Activated T-cell treated with anti-CD3 and anti-CD28 coated beads, Interleukin-2, amount 50 U/mL, for 72 hours (primary cell): ENCODE measurements at places on chromosomes 6 and 20. TPM values are rescaled to one million over a fixed set of nuclear protein-coding genes. Genes with fewer than 3 reads are reported as not detected.

DNA sequence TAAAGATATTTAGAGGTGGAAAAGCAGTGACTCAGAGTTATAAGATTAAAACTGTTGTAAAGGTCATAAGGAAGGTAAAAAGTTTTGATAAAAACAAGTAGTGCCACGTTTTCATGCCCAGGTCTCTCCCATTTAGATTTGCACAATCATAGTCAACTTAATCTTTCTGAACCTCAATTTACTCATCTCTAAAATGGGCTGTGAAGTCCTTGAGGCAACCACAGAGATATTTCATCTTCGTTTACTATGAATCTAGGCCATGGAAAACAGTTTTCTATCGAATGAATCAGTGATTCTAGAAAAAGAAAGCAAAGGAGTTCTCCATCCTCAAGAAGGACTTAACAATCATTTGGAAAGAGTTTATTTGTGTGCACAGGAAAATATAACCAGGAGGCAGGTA, 190.2 kb downstream of the EDN1 start:
- DNase-seq: no peak

GRCh38 chr6:21103626-21104224, 489.8 kb upstream of the SOX4 start:
- DNase-seq: no peak

- DNase-seq: no peak
Observed at GRCh38 chr6:290111-290922, 2.0 kb upstream of the DUSP22 start.

GRCh38 chr20:32362901-32363364, 4.8 kb downstream of the ASXL1 start:
- no peak for DNase-seq

- no peak for DNase-seq
Observed at GRCh38 chr6:21111093-21111725, 482.3 kb upstream of the SOX4 start.

- DNase-seq: no peak
Observed at GRCh38 chr6:161347988-161348627, 74.2 kb upstream of the AGPAT4 start.

DNA sequence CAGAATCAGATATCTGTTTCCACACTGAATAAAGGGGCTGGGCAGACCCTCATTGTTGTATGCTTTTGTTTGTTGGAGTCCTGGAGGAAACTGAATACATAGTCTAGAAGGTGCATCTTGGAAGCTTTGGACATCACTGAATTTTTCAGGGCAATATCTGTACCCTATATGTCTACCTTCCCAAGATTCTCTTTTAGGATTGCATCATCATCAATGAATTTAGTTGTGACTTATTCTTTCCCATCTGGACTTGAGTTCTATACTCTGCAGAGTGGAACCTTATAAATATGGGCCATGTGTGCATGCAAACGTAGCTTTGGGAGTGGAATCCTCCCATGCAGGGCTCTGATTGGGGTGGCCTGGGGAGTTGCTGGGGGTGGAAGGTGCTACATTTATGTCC, 60.7 kb upstream of the PROKR2 start:
- DNase-seq: no peak

DNA sequence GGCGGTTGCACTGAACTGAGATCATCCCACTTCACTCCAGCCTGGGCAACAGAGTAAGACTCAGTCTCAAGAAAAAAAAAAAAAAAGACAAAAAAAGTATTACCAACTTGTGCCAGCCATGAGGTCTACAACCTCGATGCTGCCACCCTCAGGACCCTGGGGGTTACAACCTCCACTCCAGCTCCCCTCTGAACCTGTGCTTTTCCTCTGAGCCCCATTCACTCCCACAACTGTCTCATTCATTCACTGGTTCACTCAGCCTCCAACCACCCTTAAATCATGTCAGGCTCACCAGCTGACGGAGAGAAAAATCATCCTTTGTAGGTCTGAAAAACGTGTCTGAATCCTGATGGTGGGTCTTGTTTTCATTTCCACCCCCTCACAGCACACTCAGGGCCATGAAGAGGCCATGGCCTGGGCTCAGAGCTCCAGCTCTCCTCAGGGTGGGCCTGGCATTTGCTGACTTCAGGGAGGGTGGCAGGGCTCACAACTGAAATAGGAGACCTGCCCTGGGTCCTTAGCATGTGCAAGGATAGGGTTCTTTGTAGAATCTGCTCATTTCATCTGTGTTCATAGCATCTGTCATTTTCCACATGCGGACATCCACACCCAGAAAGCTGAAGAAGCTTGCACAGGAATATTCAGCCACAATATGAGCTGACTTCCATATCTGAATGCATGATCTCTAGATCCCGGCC, 1.9 kb upstream of the ULBP1 start:
- DNase-seq: peak; percentile 61

DNA sequence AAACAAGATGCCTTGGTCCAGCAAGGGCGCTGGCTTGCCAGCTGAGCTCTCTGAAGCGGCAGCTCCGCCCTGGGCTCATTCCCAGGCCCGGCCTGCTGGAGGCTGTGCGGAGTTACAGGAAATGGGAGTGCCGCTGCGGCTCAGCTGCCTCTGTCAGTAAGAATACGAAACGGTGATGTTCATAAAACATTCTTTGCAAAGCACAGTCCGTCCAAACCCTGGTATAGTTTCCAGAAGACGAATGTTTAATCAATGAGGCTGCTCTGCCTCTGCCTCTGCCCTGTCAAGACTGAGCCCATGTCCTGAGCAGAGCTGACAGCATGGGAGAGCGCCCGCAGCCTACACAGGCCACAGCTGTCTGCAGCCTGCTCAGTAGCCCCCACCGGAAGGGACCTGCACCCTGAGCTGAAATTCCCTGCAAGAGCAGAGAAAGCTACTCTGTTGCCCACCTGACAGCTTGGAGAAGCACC, 153.3 kb upstream of the SNX9 start:
- peak; percentile 18 for DNase-seq

DNA sequence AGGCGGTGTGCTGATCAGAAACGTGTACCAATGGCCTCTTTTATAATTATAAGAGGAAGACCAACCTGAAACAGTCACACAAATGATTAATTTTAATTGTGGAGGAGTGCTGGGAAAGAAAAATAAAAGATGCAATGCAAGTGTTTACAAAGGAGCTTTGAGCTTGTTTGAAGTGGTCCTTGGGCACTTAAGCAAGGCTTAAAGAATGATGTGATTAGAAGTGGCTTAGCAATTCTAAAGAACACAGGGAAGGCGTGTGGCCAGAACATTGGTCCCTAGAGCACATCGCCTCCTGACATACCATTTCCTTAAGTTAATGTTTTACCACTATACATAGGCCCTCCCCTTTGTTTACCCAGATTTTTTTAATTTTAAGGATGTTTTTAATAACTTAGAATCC, 26.1 kb downstream of the PTPN1 start:
- no peak for DNase-seq

DNA sequence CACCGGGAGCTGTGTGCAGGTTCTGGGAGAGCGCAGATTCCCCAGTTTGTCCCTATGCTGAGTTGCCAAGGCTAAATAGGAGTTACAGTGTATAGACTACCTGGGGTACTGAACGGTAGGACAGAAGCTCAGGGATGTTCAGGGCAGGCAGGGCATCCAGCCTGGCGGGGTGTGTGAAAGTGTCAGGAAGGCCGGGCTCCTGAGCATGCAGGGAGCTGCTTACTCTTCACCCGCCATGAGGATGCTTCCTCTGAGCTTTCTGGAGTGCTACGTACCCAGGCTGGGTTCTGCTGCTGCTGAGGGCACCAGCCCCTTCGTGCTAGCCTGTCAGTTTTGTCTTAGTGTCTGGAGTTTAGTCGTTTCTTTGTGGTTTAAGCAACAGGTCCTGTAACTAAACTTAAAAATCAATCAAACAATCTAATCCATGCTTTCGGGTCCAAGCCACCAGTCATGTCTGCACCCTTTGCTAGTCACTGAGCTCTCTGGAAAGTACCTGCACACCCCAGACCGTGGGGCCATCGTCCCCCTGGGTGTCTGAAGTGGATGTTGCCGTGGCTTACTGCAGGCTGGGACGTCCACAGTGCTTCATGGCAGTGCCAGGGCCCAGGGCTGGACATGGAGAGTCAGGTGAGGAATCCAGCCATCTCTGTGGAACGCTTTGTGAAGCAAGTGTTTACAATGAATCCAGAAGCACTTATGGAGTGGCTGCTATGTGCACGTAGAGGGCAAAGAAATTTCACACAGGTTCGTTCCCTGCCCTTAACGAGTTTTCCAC, 220.3 kb upstream of the SNX9 start:
- no peak for DNase-seq

DNA sequence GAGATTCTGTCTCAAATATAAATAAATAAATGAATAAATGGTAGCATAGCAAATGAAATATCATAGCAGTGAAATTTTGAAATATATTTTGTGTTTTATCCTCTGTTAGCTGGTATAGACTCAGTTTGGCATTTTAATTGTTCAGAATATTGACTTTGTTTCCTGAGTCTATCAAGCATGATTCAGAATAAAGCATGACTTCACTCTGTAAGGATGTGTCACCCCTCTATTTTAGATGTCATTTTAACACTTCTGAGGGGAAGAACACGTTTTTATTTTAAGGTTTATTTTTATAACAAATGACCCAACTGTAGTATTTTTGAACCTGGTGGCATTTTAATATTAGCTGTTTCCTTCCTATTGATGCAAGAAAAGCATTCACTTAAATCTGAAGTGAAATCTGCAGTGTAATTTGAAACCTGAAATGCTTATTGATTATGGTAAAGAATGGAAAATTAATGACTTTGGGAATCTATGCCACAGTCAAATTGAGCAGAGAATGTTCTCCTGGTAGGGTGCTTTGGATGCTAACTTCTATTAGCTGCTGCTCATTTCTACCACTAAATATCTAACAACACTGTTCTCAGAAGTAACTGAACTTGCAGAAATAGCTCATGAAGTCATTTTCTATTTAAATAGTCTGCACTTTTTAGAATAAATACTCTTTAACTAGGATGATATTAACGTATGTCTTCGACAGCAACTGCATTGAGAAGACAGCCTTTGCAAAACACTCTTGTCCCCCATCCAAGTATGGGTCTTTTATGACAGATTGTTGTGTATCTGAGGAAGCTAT, 114.2 kb downstream of the SOX4 start:
- no peak for DNase-seq

DNA sequence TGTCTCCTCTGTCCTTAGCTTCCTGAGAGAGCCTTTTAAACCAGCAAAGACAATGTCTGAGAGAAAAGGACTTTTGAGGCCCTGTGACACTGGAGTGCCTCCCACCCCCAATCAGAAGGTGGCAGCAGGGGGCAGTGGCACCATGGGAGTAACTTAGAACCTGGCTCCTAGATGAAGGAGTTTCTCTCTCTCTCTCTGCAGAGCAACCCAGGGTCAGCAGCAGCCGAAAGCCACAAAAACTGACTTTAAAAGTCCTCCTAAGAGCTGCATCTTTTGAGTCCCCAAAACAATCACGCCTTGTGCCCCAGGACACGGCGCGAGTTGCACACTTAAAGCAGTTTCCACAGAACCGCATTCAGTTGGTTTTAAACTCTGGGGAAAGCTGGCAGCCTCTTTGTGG, 5.3 kb upstream of the TCP11 start:
- peak; percentile 46 for DNase-seq

GRCh38 chr6:134826889-134827737, 122.8 kb downstream of the ALDH8A1 start:
- DNase-seq: no peak

- DNase-seq: no peak
Observed at GRCh38 chr20:31484001-31484400, 8.9 kb downstream of the REM1 start.

DNA sequence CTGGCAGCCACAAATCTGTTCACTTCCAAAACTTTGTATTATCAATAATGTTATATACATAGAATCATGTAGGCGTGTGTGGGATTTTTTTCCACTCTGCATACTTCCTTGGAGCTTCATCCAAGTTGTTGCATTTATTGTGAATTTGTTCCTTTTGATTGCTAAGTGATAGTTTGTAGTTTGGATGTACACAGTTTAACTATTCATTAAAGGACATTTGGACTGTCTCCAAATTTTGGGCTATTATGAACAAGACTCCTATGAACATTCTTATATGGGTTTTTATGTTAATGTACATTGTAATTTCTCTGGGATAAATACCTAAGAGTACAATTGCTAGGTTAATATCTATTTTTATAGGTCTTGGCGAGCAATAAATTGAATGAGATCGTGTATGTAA, 36.2 kb upstream of the GCNT2 start:
- DNase-seq: no peak

- peak; percentile 41 for DNase-seq
Observed at GRCh38 chr6:33683051-33683571, 28.4 kb downstream of the UQCC2 start.

DNA sequence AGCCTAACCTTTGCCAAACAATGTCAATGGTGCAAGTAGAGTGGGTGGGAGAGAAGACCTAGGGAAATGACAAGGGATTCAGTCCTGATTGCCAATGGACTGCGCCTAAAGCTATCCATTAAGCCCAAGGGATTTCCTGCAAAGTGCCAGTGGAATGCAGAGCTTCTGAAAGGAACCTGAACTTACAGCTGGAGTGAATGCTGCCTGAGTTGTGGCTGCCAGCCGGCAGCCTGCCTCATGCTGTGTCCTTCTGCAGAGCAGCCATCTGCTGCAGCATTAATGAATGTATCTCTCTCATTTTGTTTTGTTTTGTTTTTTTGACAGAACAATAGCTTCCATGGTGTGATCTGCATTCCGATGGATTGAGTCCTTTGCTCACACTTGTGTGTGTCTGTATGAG, 44.7 kb downstream of the SLC35F1 start:
- DNase-seq: no peak

The COX4I2 gene
- total RNA-seq: not detected

The EDN3 gene
- total RNA-seq: not detected

The ZBTB12 gene
- 1.9 TPM for total RNA-seq

The BTN1A1 gene
- 0.10 TPM for total RNA-seq

The NKX2-2 gene
- not detected for total RNA-seq

The ZBTB46 gene
- 8.2 TPM for total RNA-seq

The LY6G6D gene
- not detected for total RNA-seq

The HIVEP2 gene
- 25.8 TPM for total RNA-seq

The SMOC2 gene
- not detected for total RNA-seq
